Stimulated activated CD4-positive, alpha-beta T cell treated with anti-CD3 and anti-CD28 coated beads, TNF-alpha, amount 100 ng/mL, for 1 hour (primary cell): ENCODE measurements at places on chromosomes 2 and 18.

DNA sequence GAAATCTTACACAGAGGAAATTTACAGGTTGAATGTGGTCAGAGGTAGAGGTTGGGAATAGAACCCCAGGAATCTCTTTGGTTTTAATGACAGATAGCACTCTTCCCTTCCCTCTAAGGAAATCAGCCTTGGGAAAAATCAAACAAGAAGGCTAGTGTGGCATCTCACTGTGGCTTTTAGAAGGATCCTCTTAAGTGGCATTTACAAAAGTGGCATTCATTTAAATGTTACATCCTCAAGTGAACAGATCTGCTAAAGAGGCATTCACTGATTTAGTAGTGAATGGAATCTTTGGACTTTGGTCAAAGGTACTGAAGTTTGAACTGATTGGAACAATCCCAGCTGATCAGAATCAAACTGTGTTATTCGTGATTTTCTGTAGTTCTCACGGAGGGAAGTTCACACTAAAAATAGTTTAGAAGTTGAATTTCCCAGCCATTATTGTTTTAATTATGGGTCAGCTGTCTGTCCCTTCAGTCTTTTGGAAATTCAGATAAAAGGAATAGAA lies 136.5 kb upstream of the FN1 start:
- DNase-seq, result no peak

- no peak for DNase-seq
Measured at GRCh38 chr2:191917430-191917881, 70.6 kb upstream of the CAVIN2 start.

- no peak for DNase-seq
Measured at GRCh38 chr2:74860521-74860920, 26.6 kb downstream of the HK2 start.

DNA sequence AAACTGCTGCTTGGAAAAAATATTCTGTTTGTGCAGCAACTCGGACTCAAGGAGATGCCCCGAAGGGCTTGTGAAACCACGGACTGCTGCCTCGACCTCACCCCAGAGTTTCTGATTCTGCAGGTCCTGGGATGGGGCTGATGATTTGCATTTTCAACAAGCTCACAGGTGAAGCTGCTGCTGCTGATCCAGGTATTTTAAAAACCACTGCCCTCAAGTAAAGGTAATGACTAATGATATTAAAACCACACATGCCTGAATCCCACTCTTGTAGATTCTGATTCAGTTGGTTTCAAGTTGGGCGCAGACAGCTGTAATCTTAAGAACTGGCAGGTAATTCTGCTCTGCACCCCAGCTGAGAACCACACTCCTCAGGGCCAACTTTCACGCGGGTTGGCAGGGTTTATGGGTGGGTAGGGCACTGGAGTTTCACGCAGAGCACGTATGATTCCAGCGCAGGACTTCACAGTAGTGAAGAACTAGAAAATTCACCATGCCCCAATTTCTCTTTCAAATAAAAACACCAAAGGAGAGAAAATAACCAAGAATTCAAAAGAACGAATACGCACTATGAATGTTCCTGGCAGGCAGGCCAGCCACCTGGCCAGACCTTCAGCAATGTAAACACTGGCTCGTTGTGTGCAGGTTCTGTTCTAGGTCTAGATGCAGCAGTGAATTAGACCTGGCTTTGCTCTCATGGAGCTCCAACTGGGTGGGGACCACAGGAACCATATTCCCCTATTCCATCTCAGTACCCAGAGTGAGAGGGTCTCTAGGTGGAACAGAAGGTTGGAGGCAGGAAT lies 74.6 kb upstream of the ZFP36L2 start:
- DNase-seq, result no peak

- DNase-seq, result no peak
Measured at GRCh38 chr2:175937216-175937615, 64.9 kb downstream of the LNPK start.

- no peak for DNase-seq
Measured at GRCh38 chr2:72630767-72631166, 195.1 kb downstream of the EXOC6B start.

- DNase-seq, result no peak
Measured at GRCh38 chr2:192137451-192137850, 57.3 kb downstream of the TMEFF2 start.

GRCh38 chr2:227335713-227336112 lies 10.7 kb downstream of the MFF start:
- no peak for DNase-seq

DNA sequence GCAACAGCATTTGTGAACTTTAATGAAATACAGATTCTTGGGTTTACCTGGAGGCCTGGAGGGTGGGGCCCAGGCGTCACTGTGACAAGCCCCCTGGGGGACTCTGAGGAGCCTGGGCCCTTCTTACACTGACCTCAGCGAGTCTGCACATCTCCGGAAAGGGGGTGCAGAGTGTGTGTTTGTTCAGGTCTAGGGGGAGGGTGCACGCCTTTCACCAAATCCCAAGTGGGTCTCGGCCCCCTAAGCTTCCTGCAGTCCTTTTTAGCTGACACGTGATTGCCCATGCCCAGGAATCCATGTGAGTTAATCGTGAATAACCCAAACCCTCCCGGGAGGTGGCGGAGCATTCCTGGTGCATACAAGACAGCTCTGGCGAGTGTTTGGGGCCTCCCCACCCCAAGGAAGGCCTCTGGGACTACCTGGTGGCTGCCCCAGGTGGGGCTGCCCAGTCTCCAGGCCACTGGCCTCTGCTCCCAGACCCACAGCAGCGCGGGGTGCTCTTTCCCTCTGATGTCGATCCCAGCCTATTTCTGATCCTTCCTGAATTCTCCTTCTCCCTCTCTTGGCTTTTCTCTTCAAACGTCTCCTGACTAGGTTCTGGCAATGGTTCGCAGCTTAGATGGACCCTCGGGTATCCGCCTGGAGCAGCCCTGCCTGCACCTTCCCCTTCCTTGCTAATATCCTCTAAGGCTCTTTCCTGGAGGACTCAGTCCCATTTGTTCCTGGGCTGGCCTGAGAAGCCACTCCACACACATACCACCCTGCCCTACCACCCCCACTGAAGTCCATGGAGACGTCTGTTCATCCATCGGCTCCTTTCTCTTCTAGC lies 10.0 kb downstream of the NGEF start:
- DNase-seq, result no peak

GRCh38 chr2:101881131-101881530 lies 110.6 kb upstream of the IL1R2 start:
- DNase-seq, result no peak

- no peak for DNase-seq
Measured at GRCh38 chr2:39786761-39787522, 7.9 kb upstream of the THUMPD2 start.

GRCh38 chr18:34114996-34115395 lies 109.7 kb downstream of the NOL4 start:
- no peak for DNase-seq

DNA sequence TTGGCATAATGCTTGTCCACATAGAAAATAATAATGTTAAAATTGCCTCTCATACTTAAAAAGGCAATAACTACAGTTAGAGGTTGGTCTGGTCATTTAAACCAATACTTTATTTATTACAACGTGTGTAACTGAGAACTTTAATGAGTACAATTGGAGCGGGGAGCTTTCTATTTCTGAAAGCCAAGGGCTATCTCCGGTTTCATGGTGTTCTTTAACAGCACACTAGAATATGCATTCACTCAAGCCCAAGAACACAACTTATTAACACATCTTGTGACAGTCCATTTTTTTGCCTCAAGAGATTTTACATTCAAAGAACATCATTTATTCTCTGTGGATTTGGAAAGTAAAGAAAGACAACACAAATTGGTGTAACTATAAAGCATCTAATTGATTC lies 131.8 kb downstream of the KCNH7 start:
- no peak for DNase-seq

- no peak for DNase-seq
Measured at GRCh38 chr2:40120026-40120425, 331.9 kb downstream of the SLC8A1 start.

- no peak for DNase-seq
Measured at GRCh38 chr18:34928088-34928753, 113.0 kb upstream of the MAPRE2 start.

- DNase-seq, result no peak
Measured at GRCh38 chr18:58847383-58848071, 17.1 kb upstream of the ZNF532 start.

- DNase-seq, result no peak
Measured at GRCh38 chr2:134144081-134144596, 109.7 kb upstream of the MGAT5 start.

DNA sequence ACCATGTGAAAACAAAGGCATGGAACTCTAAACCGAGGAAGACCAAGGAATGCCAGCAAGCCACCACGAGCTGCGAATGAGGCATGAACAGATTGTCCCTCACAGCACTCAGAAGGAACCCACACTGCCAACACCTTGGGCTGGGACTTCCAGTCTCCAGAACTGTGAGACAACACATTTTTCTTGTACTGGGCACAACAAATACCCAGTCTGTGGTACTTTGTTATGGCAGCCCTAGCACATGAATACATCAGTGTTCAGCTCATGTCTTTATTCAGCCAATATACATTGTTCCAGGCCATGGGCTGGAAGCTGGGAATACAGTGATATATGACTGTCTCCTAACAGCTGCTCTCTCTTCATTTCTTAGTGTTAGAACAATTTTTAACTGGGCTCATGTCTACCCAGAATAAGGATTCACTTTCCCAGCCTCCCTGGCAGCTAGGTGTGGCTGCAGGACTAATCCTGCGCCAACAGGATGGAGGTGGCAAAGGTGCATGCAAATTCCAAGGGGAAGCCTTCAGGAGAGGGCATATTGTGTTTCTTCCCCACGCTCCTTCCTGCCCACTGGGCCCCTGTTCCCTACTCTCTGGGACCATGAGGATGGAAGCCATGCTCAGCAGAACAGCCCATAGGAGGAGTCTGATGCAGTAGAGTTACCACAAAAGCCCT lies 59.6 kb downstream of the STPG4 start:
- no peak for DNase-seq

- DNase-seq, result no peak
Measured at GRCh38 chr2:26805241-26805676, 19.4 kb downstream of the CENPA start.

DNA sequence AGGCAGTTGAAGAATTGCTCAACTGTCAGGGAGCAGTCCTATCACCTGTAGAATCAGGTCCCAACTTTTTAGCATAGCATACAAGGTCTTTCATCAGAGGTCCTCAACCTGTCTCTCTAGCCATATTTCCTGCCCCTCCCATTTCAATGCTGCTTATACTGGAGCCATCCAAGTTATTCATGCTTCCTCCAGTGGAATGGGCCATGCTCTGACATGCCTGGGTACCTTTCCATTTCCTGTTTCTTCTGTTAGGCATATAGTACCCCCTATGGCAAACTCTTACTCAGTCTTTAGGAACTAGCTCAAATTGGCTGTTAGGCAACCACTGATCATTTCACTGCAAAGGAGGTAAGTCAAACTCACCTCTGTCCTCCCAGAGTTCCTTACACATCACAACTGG lies 51.0 kb upstream of the ABCA12 start:
- no peak for DNase-seq

DNA sequence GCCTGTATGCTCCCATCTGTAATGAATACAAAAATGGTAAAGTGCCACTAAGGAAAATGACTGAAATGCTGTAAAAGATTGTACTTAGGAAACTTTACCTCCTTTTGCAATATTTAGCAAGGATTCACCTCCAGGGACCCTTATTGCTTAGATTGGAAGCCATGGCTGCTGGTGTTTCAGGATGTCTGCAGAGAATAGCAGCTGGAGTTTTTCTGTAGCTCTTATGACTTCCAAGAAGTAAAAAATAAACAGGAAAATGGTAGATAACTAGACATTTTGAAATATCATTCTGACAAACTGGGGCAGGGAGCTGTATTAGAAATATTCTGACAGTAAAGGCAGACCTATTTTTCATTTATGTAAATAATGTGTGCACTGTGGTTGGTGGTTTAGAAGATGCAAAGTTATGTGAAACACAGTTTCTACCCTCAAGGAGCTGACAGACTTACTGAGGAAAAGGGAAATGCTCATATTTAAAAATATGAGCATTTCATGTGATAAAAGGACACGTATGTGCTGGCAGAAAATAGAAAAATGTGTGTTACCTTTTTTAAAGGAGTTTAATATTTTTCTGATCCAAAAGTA lies 224.9 kb upstream of the BOD1L2 start:
- no peak for DNase-seq

- no peak for DNase-seq
Measured at GRCh38 chr2:36539631-36540030, 58.3 kb downstream of the FEZ2 start.

DNA sequence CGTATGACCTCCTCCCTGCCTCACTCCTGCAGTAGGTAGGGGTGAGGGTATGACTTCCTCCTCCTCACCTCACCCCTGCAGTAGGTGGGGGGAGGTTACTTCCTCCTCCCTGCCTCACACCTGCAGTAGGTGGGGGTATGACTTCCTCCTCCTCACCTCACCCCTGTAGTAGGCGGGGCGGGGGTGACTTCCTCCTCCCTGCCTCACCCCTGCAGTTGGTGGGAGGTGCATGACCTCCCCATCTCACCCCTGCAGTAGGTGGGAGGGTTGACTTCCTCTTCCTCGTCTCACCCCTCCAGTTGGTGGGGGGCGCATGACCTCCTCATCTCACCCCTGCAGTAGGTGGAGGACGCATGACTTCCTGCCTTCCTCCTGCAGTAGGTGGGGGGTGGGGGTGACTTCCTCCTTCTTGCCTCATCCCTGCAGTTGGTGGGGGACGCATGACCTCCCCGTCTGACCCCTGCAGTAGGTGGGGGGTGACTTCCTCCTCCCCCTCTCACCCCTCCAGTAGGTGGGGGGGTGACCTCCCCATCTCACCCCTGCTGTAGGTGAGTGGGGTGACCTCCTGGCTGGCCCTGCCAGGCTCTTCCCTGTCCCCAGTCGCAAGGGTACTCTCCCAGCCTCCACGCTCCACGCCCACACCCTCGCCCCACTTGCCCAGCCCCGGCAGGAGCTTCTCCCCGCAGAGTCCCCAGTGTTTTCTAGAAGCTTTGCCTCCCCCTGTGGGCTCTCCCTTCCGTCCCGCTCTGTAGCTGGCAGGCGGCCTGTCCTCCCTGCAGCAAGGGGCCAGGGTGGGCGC lies 39.3 kb downstream of the TSHZ1 start:
- DNase-seq, result no peak
